ENCODE measurements at places on chromosomes 11 and 22.

DNA sequence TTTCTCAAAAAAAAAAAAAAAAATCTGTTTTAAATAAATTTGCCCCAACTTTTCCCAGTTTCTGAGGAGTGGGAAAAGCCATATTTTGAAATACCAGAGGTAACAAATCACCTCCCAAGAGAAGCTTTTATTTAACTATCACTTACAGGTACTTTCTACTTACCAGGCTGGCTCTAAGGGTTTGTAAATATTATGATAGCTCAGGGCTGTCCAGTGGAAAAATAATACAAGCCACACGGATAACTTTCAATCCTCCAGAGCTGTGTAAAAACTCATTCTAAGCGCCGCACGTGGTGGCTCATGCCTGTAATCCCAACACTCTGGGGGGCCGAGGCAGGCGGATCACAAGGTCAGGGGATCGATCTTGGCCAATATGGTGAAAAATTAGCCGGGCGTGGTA, 5.6 kb upstream of the SEC14L4 start:
- no peak for DNase-seq

- no peak for DNase-seq
Observed at GRCh38 chr11:111986589-111986988, 38.6 kb upstream of the DLAT start.

GRCh38 chr11:119373921-119374631, 7.4 kb downstream of the USP2 start:
- DNase-seq: peak; percentile 78

DNA sequence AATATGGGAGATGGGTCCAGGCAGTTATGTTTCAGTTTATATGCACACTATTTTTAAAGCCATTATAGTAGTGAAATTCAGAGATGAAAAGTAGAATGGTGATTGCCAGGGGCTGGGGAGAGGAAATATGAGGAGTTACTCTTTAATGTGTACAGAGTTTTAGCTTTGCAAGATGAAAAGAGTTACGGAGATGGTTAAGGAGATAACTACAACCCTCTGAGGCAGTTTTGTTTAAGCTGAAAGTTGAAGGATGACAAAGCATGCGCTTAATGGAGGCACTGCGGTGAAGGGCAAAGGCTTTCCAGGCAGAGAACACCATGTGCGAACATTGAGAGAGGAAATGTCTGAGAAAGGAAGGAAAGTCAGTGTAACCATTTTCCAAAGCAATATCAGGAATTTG, 18.2 kb upstream of the BMAL1 start:
- no peak for DNase-seq

Measured in mesenchymal stem cell (in vitro differentiated cells and primary cell).